A549 treated with Hydrocortisone at 1 μM for 4 hours (cell line): ENCODE measurements at places on chromosomes 4 and X. TPM values are rescaled to one million over a fixed set of nuclear protein-coding genes. Genes with fewer than 3 reads are reported as not detected.

The GPC3 gene
- 0.08 to 0.13 TPM in 2 of 5 replicates, not detected in the others for total RNA-seq

The OTC gene
- not detected in 5 replicates for total RNA-seq

The HPGD gene
- total RNA-seq, result 71.1 to 89.7 TPM (median 80.0 TPM) in 5 replicates

The FGFR3 gene
- 1.6 to 2.4 TPM (median 2.0 TPM) in 5 replicates for total RNA-seq

The LGI2 gene
- total RNA-seq, result 0.08 to 0.20 TPM (median 0.20 TPM) in 5 replicates

The DDIT4L gene
- total RNA-seq, result 0.21 to 0.40 TPM (median 0.25 TPM) in 5 replicates

The ZNF275 gene
- total RNA-seq, result 4.6 to 6.6 TPM (median 5.8 TPM) in 5 replicates

The TXK gene
- total RNA-seq, result 0.13 to 0.38 TPM (median 0.17 TPM) in 5 replicates

The COX7B2 gene
- total RNA-seq, result not detected in 5 replicates

The ZFP92 gene
- total RNA-seq, result 0.52 to 0.62 TPM (median 0.56 TPM) in 5 replicates

The LDB2 gene
- not detected in 5 replicates for total RNA-seq

The DUSP21 gene
- total RNA-seq, result not detected in 5 replicates

The AR gene
- total RNA-seq, result 2.7 to 3.8 TPM (median 3.2 TPM) in 5 replicates

The C4orf50 gene
- not detected in 5 replicates for total RNA-seq

The NUDT6 gene
- total RNA-seq, result 6.6 to 7.2 TPM (median 6.7 TPM) in 5 replicates

The RAB33A gene
- 0.13 to 0.31 TPM (median 0.17 TPM) in 5 replicates for total RNA-seq

The HSFX2 gene
- total RNA-seq, result 0.08 to 0.24 TPM (median 0.14 TPM) in 4 of 5 replicates, not detected in the other

The CSAG3 gene
- total RNA-seq, result not detected in 5 replicates

The NEUROG2 gene
- 0.05 to 0.06 TPM in 2 of 5 replicates, not detected in the others for total RNA-seq

The STK32B gene
- total RNA-seq, result 14.8 to 18.1 TPM (median 15.5 TPM) in 5 replicates

The GAGE1 gene
- not detected in 5 replicates for total RNA-seq

The SLIT2 gene
- 0.02 to 0.06 TPM in 2 of 5 replicates, not detected in the others for total RNA-seq

The ETDA gene
- total RNA-seq, result not detected in 5 replicates

The TSPAN7 gene
- total RNA-seq, result 2.4 to 3.1 TPM (median 2.8 TPM) in 5 replicates

The GPR143 gene
- total RNA-seq, result 0.15 to 0.54 TPM (median 0.23 TPM) in 5 replicates

The UGT2B11 gene
- total RNA-seq, result 0.09 to 0.17 TPM (median 0.10 TPM) in 5 replicates

The HPRT1 gene
- 97.2 to 139 TPM (median 106 TPM) in 5 replicates for total RNA-seq

The RADX gene
- total RNA-seq, result 0.03 to 0.06 TPM (median 0.03 TPM) in 4 of 5 replicates, not detected in the other

The ZMAT1 gene
- 0.03 to 0.07 TPM (median 0.06 TPM) in 3 of 5 replicates, not detected in the others for total RNA-seq

The TTC29 gene
- total RNA-seq, result not detected in 5 replicates

The RASGEF1B gene
- 0.06 TPM in 1 of 5 replicates, not detected in the others for total RNA-seq

The FGFBP1 gene
- 2.7 to 3.8 TPM (median 3.3 TPM) in 5 replicates for total RNA-seq

The WDR45 gene
- 50.5 to 59.4 TPM (median 56.0 TPM) in 5 replicates for total RNA-seq

The VEGFC gene
- total RNA-seq, result 8.7 to 10.0 TPM (median 9.4 TPM) in 5 replicates

The MAGEC3 gene
- total RNA-seq, result not detected in 5 replicates

The SORCS2 gene
- total RNA-seq, result 3.0 to 5.8 TPM (median 4.4 TPM) in 5 replicates

The GJB1 gene
- 0.06 to 0.10 TPM (median 0.10 TPM) in 3 of 5 replicates, not detected in the others for total RNA-seq

The AMBN gene
- not detected in 5 replicates for total RNA-seq

The KCND1 gene
- total RNA-seq, result 0.88 to 1.3 TPM (median 0.92 TPM) in 5 replicates

The SYTL4 gene
- total RNA-seq, result 2.4 to 4.8 TPM (median 3.5 TPM) in 5 replicates

The ADRA2C gene
- total RNA-seq, result 6.8 to 10.8 TPM (median 9.7 TPM) in 5 replicates

The CENPVL1 gene
- total RNA-seq, result not detected in 5 replicates

The SPOCK3 gene
- total RNA-seq, result 0.13 to 0.36 TPM (median 0.16 TPM) in 5 replicates

The ATP6AP2 gene
- 127 to 152 TPM (median 131 TPM) in 5 replicates for total RNA-seq

The AFP gene
- total RNA-seq, result 1.5 to 4.3 TPM (median 2.3 TPM) in 5 replicates

The TAF7L gene
- 0.08 to 0.14 TPM (median 0.10 TPM) in 5 replicates for total RNA-seq

The ARHGAP36 gene
- total RNA-seq, result not detected in 5 replicates

The TLR6 gene
- total RNA-seq, result 1.8 to 2.6 TPM (median 2.2 TPM) in 5 replicates

The CTAG2 gene
- not detected in 5 replicates for total RNA-seq

The OTUD6A gene
- total RNA-seq, result not detected in 5 replicates

The TSPAN6 gene
- 36.5 to 46.4 TPM (median 40.9 TPM) in 5 replicates for total RNA-seq

The DCTD gene
- total RNA-seq, result 70.9 to 86.5 TPM (median 73.9 TPM) in 5 replicates

The ETDB gene
- total RNA-seq, result not detected in 5 replicates

The STBD1 gene
- 9.2 to 13.6 TPM (median 12.3 TPM) in 5 replicates for total RNA-seq

The RBMXL3 gene
- total RNA-seq, result not detected in 5 replicates

The SSX7 gene
- total RNA-seq, result not detected in 5 replicates
